ENCODE measurements at places on chromosomes 4 and X. TPM values are rescaled to one million over a fixed set of nuclear protein-coding genes. Genes with fewer than 3 reads are reported as not detected.

- no peak for DNase-seq
Measured at GRCh38 chrX:84186603-84187532, 1.1 kb downstream of the RPS6KA6 start.

DNA sequence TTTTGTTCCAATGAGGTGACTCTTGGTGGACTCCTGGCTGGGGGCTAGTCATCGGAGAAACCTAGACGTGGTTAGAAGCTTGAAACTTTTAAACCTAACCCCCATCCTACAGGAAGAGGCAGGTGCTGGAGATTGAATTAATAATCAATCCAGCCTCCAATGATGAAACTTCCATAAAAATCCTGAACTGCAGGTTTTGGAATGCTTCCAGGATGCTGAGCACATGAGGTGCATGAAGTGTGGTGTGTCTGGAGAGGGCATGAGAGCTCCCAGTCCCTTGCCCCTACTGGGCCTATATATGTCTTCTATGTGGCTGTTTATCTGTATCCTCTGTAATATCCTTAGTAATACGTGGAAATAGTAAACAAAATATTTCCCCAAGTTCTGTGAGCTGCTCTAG, 90.7 kb upstream of the PDHA2 start:
- DNase-seq: no peak

GRCh38 chrX:11261260-11261659, 32.0 kb upstream of the AMELX start:
- peak; percentile 64 for DNase-seq

- peak; percentile 6 for DNase-seq
Measured at GRCh38 chr4:109164011-109164410, 138.4 kb downstream of the COL25A1 start.

GRCh38 chr4:126526335-126526734, 1106.4 kb upstream of the INTU start:
- peak; percentile 10 for DNase-seq

DNA sequence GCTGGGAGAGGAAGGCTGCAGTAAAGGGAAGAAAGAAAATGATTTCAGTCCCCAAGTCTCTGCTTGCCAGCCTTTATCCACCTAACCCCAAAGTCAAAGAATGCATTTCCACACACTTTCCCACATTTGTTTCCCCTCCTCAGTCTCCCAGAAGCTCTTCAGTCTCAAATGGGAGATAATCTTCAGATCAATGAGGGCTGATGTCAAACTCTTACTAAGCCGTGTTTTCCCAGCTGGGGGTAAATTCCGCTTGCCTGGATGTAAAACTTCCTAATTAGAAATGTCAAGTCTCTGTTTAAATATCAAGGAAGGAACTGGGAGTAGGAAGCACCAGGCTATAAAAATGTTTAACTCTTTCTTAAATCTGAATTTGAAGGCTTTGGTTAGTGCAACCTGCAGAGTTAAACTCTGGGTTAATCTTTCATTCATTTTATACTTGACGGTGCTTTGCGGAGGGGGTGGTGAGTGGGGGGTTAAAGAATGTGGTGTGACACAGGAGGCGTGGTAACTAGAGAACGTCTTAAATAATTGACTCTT, 601.4 kb upstream of the ACTRT1 start:
- DNase-seq: no peak

DNA sequence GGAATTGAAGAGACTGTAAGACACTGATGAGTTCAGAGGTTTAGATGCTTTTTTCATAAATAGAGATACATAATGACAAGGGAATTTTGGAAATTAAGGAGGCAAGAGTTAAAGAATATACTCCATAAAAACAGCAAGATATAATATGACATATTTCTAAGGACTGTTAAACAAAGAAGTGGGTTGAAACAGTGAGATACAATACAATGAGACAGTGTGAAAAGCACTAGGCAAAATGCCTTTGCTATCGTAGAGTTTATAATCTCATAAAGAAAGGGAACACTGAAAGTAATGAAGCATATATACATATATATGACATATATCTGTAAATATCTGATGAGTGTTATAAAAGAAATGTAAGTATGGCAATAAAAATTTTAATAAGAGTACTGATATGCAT, 1496.2 kb downstream of the TECRL start:
- no peak for DNase-seq

Gene CRMP1
- not detected for total RNA-seq

DNA sequence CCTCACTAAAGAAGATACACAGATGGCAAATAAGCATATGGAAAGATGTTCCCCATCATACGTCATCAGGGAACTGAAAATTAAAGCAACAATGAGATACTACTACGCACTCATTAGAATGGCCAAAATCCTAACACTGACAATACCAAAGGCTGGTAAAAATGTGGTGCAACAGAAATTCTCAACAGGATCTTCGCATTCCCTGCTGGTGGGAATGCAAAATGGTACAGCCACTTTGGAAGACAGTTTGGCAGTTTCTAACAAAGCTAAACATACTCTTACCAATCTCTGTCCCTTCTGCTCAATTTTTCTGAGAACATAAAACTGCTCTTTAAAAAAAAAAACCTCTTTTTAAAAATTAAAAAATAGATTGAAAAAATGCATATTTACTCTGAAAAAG, 300.2 kb downstream of the FBXW7 start:
- DNase-seq: no peak

DNA sequence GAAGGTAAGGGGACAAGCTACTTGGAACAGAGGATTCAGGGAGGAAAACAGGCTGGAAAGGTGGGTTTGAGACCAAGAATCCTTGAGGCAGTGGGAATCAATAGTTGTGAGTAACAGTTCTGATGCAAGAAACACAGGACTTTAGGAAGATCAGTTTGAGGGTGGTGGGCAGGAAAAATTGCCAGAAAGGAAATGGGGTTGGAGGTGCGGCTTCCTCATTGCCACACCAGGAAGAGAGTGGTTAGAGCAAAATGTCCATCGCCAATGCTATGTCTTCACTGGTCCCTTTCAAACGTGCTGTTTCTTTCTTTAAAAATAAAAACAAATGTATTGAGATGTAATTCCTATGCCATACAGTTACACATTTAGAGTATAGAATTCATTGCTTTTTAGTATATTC, 57.1 kb upstream of the NOCT start:
- DNase-seq: no peak

DNA sequence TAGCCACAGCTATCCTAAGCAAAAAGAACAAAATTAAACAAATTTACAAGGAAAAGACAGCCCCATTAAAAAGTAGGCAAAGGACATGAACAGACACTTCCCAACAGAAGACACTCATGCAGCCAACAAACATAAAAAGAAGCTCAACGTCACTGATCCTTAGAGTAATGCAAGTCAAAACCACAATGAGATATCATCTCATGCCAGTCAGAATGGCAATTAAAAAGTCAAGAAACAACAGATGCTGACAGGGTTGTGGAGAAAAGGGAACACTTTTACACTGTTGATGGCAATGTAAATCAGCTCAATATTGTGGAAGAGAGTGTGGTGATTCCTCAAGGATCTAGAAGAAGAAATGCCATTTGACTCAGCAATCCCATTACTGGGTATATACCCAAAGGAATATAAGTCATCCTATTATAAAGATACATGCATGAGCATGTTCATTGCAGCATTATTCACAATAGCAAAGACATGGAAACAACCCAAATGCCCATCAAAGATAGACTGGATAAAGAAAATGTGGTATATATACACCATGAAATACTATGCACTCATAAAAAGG, 163.0 kb upstream of the TET2 start:
- peak; percentile 65 for DNase-seq

DNA sequence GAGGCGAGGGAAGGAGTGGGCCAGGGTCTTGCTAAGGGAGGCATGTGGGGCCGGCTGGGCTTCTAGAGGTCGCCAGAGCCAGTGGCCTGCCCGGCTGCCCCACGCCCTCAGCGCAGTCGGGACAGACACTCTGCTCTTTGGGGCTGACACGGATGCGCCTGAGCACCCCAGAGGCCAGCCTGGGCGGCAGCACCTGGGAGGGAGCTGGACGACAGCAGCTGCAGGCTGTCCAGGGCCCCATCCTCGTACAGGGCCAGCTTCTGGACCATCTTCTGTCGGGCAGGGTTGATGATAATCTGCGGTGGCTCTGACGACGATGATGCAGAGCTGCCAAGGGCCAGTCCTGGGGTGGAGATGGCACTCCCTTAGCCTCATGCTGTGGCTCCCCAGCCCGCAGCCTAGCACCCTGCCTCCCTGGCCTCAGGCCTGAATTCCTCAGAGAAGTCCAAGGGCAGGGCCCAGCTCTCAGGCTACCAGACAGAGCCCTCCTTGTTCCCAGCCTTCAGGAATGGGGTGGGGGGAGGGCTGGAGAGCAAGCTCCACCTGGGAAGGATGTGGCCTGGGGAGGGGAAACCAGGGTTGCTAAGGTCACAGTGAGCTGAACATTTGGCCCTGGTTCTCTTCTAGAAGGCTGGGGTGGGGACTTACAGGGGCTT, 7.2 kb downstream of the IRAK1 start:
- DNase-seq: no peak

Gene UCP1
- not detected for total RNA-seq

Gene LNX1
- total RNA-seq: 1.6 TPM

DNA sequence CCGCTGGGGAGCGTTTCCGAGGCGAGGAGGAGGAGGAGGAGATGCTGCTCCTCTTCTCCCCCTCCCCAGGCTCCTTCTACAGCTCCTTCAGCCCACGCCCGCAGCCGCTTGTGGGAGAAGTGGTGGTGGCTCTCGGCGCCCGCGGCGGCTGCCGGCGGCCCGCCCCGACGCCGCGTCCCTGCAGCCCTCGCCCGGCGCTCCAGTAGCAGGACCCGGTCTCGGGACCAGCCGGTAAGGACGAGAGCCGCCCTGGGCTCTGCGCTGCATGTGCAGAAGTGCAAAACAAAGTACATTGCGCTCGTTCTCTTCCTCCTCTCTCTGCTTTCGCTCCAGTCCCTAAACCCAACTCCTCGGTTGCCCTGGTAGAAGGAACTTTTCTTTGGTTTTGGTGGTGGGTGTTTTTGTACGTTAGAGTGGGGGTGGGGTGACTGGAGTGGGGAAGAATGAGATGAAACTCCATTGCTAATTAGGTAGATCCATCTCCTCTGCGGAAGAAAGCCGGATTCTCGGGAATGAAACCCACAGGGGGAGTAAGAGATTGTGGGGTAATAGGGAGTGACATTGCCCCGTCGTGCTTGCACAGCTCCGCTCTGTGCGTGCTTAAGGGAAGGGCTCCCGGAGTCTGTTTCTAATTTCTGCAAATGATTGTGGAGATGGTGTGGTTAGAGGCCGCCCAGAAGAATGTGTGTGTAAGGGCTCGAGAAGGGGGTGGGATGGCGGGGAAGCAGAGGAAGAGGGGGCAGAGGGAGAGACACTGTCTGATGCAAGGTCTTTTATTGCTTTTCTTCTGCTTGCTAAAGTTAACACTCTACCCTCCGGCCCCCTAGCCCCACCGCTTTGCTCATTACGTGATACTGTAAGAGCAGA, 677 bp downstream of the PTPN13 start:
- DNase-seq: peak; percentile 56

DNA sequence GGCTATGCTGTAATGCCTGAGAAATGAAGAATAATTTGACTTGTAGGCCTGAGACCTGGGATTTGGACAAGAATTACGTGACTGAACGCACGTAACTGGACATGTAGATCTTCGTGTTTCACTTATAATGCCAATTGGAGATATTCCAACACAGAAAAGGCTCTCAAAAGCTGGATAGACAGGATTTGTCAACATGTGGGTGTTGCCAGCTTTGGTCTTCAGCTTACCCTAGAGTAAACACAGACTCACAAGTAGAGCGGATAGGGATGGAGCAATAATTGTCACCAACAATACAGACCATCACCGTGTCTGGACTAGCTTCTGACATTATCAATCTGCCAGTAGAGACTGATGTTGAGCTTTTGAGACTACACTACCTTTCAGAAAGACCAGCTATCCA, 1511.0 kb upstream of the ADGRL3 start:
- DNase-seq: peak; percentile 53

DNA sequence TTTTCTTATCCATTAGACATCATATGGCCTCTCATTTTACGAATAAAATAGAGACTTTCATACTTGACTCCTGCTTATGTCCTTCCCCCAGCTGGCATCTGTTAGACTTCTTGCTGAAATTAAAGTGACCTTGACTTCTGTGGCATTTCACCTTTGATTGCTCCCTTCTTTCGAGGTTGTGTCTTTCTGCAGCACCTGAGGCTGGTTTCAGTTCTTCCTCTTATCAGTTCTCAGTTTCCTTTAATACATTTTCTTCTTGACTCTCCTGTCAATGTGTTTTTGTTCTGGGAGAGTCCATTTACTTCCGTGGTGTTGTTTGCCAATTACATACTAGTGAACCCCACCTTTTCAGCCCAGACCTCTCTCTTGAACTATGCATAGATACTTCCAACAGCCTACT, 81.6 kb downstream of the RBPJ start:
- DNase-seq: no peak

DNA sequence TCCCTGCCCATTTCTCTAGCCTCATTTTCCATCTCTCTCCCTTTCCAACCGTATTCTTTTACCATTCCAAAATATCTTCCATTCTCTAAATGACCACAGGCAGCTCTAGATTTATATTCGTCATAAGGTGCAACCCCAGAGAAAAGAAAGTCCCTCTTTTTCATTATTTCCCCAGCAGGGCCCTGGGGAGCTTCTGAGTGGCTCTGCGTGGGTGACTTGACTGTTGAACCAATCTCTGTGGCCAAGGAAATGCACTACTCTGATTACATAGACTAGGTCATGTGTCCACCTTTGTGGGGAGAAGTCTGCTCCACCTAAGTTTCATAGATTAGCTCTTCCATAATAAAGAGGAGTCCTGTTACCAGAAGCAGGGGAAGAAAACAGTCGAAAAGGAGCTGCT, 51.4 kb downstream of the ATOH1 start:
- no peak for DNase-seq

GRCh38 chrX:21940356-21940829, at the start of gene SMS:
Gene SMS, plus strand, starts transcription at chrX:21940709. Its CDS starts 116 bp downstream, at chrX:21940825.
- DNase-seq: peak; percentile 58

Gene NHS
- total RNA-seq: 1.0 TPM

DNA sequence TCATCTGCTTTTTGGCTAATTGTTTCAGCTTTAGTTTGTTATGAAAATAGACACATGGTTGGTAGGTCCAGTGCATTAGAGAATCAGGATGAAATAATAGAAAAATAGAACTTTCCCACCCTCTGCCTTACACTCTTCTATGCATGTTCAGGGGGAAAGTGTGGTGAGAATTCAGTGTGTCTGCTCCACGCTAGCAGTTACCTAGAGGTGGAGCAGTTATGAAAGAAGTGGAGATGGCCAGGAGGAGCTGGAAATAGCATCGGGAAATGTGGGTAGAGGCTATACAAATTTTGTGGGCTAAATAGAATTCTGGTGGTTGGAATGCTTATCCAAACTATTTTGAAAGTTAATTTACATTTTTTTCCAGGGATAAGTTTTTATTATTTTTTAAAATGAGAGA, 91.4 kb upstream of the MAD2L1 start:
- DNase-seq: no peak

GRCh38 chr4:36308150-36308549, 26.7 kb downstream of the DTHD1 start:
- DNase-seq: no peak

GRCh38 chr4:118997601-118998000, 108.9 kb downstream of the SYNPO2 start:
- DNase-seq: peak; percentile 47

DNA sequence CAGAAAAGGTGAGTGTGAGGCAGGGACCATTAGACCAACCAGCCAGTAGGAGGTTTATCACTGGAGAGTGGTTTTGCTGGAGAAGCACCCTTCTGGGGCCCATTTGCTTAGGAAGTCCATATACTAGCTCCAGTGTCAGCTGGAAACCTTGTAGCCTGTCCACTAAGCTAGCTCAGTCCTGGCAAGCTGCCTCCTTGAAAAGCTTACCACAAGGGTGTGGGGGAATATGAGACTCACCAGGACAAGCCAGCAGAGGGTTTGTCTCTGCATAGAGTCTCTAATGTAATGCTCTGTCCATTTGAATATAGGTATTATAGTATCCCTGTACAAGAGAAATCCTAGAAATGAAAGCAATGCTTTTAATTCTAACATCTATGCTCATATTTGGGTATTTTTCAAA, 86.3 kb downstream of the FBXL5 start:
- DNase-seq: no peak
